ENCODE measurements at places on chromosomes 12 and 14. TPM values are rescaled to one million over a fixed set of nuclear protein-coding genes. Genes with fewer than 3 reads are reported as not detected.

DNA sequence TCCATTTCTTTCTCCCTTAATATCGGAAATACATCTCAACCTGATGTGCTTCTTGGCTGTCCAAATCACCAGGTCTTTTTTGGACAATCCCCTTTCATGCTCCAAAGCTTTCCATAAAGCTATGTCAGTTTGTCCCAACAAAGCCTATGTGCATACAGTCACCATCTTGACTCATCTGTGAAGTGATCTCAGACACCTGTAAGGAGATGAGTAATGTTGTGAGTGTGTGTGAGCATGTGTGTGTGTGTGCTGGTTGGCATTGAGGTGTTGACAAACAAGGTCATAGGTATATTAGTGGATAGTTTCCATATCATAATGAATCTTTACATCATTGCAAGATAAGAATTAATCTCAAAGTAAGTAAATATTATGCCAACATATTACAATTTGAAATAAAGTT lies 1243.3 kb upstream of the SEL1L start:
- no peak for DNase-seq

GRCh38 chr14:51236314-51236713 lies 3.7 kb upstream of the TMX1 start:
- DNase-seq, result peak; percentile 16

- no peak for DNase-seq
Measured at GRCh38 chr12:9869307-9870161, at the start of gene CLEC2B. CLEC2B (minus strand) TSS chr12:9869354.

DNA sequence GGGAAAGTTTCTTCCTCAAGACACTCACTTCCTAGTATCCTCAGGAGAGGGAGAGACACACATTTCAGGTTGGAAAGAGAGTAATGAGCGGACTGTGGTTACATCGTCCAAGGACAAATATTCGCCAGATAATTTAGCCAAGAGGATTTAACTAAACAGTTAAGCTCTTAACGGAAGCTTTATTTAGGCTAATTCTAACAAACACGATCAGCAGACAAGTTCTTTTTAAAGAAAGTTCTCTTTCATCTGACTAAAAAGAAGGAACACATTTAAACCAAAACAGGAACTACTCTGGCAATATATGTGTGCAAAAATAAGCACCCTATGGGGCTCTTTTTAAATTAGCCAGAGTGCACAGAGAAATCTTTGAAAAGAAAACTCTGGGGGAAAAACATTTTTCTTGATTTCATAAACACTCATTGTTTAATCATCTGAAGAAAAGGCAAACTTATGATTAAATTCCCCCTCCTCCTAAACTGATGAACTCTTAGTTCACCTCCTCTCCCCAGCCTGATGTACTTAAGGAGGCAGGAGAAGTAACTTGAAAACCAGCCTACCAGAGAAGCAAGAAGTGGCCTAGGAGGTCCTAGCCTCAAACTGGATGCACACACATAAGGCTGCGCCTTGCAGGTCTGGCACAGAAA lies 13.3 kb upstream of the BTG1 start:
- DNase-seq, result no peak

GRCh38 chr14:106845286-106846087 lies 1319.1 kb downstream of the TMEM121 start:
- peak; percentile 63 for DNase-seq

- DNase-seq, result no peak
Measured at GRCh38 chr14:76501156-76501720, 125.3 kb downstream of the ESRRB start.

The C12orf75 gene
- total RNA-seq, result 73.0 TPM

DNA sequence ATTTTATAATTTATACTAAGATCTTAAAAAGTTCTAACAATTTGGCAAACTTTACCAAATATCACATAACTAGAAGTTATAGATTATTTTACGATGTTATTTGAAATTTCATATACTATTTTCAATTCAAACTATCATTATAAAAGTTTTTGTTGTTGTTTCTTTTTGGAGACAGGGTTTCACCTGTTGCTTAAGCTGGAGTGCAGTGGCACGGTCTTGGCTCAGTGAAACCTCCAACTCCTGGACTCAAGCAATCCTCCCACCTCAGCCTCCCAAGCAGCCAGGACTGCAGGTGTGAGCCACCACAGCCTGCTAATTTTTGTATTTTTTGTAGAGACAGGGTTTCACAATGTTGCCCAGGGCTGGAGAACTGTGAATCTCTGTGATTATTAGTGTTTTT lies 87.8 kb downstream of the SPPL3 start:
- no peak for DNase-seq

The SLC6A13 gene
- 3.3 TPM for total RNA-seq

The DNAH10 gene
- total RNA-seq, result 0.46 TPM

Data from activated T-cell treated with anti-CD3 and anti-CD28 coated beads, Interleukin-2, amount 50 U/mL, for 72 hours (primary cell).